Urothelium cell line (cell line): ENCODE measurements at places on chromosomes 6 and 20.

GRCh38 chr6:154058963-154059680, 20.1 kb downstream of the OPRM1 start:
- no peak for DNase-seq

- DNase-seq = peak; percentile 60
These were observed 98.8 kb downstream of the SASH1 start for GRCh38 chr6:148441454-148441911.

DNA sequence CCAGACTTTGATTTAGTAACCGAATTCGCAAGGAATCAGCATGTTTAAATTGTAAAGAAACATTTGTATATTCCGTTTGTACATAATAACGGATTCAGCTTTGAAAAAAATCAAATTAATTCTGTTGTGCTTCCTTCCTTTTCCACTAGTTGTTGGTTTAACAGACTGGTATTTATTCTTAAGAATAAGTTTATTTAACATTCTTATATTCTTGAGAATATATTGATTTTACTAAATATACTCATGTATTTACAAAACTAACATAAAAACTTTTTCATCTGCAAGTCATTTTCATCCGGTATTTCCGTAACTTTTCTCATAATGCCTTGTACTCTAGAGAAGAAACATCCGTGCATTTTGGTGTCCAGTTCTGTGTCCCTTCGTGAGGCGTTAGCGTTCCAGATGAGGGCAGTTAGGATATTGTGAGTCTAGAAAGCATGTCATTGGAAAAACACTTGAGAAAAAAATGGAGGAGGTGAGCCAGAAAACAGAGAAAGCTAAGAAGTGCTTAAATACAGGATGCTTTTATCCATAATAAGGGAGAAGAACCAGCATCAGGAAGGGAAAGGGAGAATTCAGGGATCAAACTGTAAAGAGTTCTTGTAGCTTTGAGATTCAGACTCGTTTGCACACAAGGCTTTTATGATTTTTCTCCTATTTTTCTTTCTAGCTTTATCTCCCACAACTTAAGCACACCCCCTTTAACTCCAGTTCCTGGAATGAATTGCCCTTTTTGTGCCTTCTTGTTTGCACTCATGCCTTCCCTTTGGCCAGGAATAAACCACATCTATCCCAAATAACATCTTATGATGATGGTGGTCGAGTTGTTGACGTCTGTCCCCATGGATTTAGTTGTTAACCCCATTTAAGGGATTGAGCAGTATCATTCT, 1.8 kb downstream of the WRNIP1 start:
- DNase-seq = no peak

DNA sequence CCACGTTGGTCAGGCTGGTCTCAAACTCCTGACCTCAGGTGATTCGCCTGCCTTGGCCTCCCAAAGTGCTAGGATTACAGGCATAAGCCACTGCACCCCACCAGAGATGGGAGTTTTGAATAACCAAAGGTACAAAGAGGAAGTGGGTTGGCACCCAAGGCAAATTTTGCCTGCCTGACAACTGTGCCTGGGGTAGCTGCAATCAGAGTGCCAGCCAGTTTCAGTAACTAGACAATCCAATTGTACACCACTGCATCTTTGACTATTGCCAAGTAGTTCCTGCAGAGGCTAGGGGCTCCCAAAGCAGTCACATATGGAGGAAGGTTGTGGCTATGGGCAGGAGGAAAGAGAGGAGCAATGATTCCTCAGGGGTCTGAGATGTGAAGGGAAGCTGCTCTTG, 16.6 kb downstream of the ZC3H12D start:
- no peak for DNase-seq

DNA sequence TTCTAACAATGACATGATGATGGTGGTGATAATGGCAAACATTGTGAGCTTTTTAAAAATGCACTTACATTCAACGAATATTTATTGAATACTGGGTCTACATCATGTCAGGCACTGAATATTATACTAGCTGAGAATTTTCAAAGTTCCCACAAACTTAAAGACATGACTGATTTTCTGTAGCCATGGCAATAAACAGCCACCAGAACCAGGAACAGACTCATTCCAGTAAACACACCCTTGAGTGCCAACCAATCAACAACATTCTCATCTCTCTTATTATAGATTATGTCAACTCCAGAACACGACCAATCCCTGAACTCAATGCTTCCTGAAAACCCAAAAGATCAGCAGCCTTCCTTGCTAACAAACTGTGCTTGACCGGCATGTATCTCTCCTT, 212.4 kb upstream of the RUNX2 start:
- DNase-seq = no peak
